Naive thymus-derived CD8-positive, alpha-beta T cell (primary cell): ENCODE measurements at places on chromosomes 7 and 10.

DNA sequence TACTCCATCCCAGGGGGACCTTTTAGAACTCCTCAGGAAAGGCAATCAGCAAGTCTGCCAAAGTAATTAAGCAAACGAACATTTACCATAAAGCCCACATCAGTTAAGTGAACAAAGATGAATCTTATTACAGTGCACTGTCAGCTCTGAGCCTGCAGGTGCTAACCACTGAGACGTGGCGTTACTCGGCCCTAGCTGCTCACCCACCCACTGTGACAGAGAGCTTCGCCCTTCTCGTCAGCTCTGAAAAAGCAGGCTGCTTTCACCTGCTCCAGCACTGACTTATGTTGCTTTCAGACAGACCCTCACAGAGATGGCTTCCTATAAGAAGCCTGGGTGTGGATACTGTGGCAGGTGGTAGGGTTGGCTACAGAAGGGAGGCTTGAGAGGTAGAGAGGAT is 57.7 kb upstream of the KCNIP2 start:
- no peak for DNase-seq

DNA sequence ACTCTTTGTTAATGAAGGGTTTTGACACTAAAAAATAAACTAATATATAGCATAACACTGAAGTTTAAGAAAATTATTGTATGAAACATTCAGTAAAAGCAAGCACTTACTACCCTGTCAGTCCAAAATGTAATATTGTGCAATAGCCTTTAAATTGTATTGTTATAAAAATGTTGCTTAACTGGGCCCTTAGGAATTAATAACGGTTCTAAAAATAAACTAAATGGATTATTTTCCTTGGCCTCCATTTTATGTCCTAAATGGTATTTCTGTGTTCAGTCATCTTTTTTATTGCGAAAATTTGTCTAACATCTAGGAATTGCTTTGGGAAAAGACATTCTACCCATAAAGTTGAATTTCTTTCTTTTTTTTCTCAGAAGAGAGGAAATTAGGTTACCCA is 49.0 kb upstream of the ABI1 start:
- DNase-seq, result no peak

GRCh38 chr10:94989192-94989591 is 50.7 kb downstream of the CYP2C9 start:
- DNase-seq, result no peak

DNA sequence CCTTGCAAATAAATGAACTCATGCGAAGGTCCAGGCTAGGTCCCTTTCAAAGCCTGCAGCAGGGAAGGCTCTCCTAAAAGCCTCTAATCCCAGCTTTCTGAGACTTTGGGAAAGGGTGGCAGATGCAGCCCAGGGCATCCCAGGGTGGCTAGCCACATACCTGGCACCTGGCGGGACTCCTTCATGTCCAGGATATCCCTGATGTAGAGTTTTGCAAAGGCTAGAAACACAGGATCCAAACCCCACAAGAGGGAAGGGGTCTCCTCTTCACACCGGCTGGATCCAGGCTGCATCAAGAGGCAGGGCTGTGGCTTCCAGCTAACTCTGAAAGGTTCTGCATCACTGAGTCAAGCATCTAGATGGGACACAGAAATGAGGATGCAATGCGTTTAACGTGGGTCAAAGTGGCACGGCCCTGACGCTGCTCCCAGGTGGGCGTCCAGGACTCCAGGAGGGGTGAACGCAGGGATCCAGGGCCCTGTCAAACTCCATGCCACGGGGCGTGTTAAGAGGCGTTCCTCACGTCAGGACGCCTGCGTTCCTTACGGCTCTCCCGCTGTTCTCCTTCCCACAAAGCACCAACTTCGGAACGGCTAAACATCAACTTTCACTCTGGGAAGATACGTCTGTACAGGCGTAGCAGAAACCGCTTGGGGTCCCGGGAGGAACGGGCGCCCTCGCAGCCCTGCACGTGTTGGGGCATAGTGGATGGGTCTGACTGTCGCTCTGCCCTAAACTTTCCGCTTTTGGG is 507 bp downstream of the STN1 start:
- no peak for DNase-seq

GRCh38 chr10:98224509-98224908 is 43.5 kb downstream of the LOXL4 start:
- DNase-seq, result no peak

DNA sequence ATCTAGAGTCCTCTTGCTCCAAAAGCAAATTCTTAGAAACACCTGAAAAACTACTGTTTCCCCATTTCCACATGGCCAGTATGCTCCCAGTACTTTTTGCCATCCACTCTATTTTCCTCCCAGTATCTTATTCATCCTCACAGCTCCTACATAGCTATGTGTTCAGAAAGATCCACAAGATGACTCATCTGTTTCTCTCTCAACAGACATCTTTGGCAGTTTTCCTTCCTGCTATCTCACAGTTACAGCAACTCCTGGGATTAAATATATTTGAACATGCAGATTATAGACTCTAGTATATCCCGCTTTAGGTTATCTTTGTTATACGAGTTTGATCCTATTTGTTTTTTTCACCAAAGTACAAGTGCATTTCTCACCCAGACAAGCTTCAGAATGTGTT is 675.6 kb upstream of the POT1 start:
- DNase-seq, result no peak

GRCh38 chr7:114478384-114478783 is 63.8 kb downstream of the FOXP2 start:
- DNase-seq, result no peak

DNA sequence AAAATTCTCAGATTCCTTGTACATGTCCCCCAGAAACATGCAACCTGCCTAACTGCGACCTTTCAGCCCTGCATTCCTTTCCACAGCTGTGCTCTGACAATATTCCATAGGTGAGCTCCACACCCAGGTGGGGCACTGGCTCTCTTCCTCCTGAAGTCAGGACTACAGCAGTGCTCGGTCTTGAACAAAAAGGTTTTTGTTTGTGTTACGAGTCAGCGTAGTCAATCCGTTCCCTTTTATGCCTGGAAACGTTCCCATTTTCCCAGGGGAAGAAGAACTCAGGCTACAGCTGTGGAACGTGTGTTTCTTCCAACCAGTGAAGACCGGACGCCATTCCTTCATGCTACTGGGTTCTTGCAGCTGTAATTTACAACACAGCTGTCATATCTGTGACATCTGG is 52.4 kb upstream of the PFKP start:
- DNase-seq, result no peak
